ENCODE measurements at places on chromosomes 6 and 20.
A peak's percentile ranks its signal among the peaks of the same experiment; 100 is the strongest.

DNA sequence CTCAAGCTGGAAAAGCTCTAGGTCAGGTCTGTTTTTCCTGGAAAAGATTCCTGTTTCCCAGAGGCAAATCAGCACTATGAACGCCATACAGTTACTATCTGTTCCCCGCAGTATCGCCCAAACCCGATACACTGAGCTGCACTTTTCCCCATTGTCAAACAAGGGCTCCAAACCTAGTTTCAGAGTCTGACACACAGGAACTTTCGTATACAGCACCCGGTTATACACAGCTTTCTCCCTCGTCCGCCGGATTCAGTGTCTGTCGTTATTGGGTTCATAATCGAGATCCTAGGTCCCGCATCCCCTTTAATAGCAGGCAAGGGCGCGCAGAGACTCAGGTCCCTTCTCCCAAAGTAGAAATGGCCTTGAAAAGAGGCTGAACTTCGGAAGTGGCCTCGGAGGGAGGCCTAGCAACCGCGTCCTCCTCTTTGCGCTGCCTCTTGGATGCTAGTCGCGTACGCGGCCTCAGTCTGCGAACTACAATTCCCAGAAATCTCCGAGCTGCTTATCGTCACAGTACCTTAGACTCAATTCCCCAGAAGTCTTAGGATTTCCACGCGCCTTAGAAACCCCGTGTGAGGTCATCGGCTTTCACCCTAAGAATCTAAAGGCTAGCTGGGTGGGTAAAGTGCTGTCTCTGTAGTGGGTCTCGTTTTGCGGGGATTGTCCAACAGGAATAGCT, 34.2 kb downstream of the ZNF391 start:
- no peak for DNase-seq

DNA sequence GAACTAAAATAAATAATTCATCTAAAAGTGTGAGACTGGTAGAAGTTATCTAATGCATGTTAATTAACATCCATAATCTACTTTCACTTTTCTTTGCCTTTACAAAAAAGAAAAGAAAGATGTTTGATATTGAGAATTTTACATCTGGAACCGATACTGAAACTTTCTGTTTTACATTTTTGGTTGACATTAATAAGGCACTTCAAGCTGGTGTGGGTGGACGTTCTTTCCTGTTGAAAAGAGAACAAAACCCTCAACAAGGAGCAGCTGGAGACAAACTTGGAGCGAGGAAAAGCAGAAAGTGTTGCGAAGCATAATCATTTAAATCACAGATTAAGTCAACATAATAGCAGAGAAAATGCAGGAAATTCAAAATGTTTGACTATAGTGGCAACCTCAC, 575.2 kb upstream of the ADGRB3 start:
- no peak for DNase-seq

DNA sequence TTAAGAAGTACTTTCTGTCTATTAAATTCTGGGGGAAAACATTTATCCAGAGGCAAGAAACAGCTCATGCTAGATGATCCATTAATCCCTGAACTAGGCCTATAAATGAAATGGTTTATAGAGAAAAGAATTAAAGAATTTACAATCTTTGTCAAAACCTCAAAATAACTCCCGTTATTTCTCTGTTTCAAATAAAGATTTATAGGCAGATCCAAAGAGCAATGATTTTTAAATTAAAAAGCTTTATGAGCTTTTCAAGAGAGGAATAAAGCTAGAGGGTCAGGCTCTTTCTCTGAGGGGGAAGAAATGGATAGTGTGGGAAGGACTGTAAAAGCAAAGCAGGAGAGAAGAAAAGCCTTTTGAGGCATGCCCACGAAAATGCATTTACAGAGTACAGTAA, 82.5 kb upstream of the OGFRL1 start:
- no peak for DNase-seq

GRCh38 chr20:58587467-58587866, 63.6 kb upstream of the STX16 start:
- no peak for DNase-seq

- DNase-seq = no peak
Observed at GRCh38 chr6:143953922-143954321, 54.1 kb downstream of the PLAGL1 start.

- DNase-seq = no peak
Observed at GRCh38 chr6:53239526-53239925, 90.9 kb upstream of the GCM1 start.

- peak; percentile 8 for DNase-seq
Observed at GRCh38 chr20:6636209-6637159, 131.0 kb upstream of the BMP2 start.

GRCh38 chr20:36298795-36299339, 7.3 kb upstream of the DLGAP4 start:
- DNase-seq = no peak

- DNase-seq = no peak
Observed at GRCh38 chr20:2519115-2519809, 10.5 kb upstream of the ZNF343 start.

DNA sequence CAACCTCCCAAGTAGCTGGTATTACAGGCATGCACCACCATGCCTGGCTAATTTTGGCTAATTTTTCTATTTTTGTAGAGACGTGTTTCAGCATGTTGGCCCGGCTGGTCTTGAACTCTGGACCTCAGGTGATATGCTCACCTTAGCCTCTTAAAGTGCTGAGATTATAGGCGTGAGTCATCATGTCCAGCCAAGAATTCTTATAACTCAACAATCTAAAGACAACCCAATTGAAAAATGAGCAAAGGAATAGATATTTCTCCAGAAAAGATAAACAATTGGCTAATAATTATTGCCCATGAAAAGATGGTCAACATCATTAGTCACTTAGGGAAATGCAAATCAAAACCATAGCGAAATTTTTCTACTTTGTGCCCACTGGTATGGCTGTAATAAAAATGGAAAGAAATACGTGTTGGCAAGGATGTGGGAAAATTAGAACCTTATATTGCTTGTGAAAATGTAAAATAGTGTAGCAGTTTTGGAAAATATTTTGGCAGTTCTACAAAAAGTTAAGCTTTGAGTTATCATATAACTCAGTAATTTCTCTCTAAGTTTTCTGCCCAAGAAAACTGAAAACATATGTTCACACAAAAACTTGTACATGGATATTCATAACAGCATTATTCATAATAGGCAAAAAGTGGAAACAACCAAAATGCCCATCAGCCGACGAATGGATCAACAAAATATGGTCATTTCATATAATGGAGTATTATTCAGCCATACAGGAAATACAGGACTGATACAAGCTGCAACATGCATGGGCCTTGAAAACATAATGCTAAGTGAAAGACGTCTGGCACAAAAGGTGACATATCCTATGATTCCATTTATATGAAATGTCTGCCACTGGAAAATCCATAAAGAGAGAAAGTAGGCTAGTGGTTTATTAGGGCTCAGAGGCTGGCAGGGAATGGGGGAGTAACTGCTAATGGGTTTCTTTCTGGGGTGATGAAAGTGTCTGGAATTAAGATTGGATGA, 87.8 kb downstream of the UTRN start:
- DNase-seq = no peak

GRCh38 chr6:91669154-91669870, 1082.4 kb upstream of the MAP3K7 start:
- peak; percentile 57 for DNase-seq

GRCh38 chr6:117706504-117706903, 31.2 kb downstream of the NUS1 start:
- DNase-seq = no peak

GRCh38 chr20:43893930-43894329, 20.7 kb upstream of the TOX2 start:
- no peak for DNase-seq

GRCh38 chr6:149939356-149939648, 2.5 kb upstream of the ULBP2 start:
- DNase-seq = no peak

GRCh38 chr6:117270843-117271507, 5.6 kb downstream of the VGLL2 start:
- no peak for DNase-seq

- no peak for DNase-seq
Observed at GRCh38 chr20:48220033-48220633, 434.9 kb upstream of the SULF2 start.

- no peak for DNase-seq
Observed at GRCh38 chr6:14743144-14743473, 502.8 kb upstream of the JARID2 start.

Measured in NCI-H446 (cell line).